Hematopoietic multipotent progenitor cell (in vitro differentiated cells): ENCODE measurements at places on chromosomes 7 and 10.

- DNase-seq, result no peak
These were observed 45.3 kb upstream of the SP8 start for GRCh38 chr7:20831956-20832355.

DNA sequence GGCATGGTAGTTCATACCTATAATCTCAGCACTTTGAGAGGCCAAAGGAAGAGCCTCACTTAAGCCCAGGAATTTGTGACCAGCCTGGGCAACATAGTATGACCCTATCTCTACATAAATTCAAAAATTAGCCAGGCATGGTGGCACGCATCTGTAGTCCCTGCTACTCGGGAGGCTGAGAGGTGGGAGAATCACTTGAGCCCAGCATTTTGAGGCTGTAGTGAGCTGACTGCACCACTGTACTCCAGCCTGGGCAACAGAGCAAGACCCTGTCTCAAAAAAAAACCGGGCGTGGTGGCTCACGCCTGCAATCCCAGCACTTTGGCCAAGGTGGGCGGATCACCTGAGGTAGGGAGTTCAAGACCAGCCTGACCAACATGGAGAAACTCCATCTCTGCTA is 19.8 kb downstream of the PARD3 start:
- no peak for DNase-seq

- DNase-seq, result no peak
These were observed 29.3 kb upstream of the AGBL3 start for GRCh38 chr7:134957005-134957404.

DNA sequence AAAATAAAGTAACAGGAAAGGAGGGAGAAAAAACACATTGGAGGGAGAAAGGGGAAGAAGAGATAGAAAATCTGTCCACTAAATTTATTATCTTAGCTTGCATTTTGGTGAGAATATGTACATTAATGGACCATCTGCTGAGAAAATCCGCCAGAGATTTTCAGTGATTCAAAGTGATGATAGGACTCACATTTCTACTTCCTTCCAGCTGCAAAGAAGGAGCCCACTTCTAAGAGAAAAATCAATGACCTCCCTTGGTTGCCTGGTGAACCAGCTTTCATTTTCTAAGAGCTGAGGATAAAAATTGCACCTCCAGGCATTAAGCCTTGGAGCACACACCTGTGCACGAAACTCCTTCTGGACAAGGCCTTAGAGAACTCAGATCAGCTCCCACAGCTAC is 404.3 kb downstream of the SFMBT2 start:
- no peak for DNase-seq

DNA sequence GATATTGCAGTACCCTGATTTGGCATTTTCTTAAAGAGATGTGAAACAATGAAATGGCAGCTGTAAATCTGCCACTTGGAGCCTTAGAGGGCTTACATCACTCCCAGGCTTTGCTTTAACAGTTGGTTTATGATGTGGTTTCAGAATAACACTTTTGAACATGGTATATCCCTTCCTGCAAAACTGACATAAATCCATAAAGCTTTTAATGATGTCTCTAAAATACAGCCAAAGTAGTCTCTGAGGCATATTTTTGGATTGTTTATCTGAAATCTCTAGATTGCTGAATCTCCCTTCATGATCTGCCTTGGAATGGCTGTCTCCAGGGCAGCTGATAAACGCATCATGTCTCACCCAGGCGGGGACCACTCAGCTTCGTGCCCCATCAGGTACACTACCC is 377.8 kb upstream of the C7orf33 start:
- no peak for DNase-seq

DNA sequence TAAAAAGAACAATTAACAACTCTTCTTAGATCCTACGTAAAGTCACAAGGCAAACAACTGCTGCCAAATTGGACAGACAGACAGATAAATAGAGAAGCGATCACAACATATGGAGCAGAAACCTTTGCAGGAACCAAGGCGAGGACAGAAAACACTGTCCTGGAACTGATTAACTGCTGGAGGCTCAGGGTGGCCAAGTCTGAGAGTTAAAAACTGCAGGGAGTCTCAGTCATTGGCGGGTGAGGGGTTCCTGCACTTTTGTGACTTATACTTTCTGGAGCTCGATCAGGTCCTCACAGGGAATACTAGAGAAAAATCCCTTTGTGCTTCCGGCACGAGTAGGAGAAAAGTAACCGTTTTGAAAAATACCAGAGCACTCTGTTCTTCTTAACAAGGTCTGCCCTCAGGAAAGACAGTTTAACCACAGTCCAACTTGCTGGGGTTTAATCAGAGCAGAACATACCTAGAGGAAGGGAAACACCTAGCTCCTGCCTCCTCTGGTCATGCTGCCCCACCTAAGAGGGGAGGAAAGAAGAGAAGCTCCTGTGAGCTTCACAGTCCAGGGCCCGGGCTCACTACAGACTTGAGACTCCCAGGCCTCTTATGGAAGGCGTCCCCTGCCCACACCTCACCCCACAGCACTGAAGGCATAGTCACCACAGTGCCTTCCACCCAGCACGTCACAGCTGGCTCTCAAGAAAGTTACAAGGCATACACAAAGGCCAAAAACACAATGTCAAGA is 74.9 kb downstream of the LARP4B start:
- DNase-seq, result peak; percentile 11

DNA sequence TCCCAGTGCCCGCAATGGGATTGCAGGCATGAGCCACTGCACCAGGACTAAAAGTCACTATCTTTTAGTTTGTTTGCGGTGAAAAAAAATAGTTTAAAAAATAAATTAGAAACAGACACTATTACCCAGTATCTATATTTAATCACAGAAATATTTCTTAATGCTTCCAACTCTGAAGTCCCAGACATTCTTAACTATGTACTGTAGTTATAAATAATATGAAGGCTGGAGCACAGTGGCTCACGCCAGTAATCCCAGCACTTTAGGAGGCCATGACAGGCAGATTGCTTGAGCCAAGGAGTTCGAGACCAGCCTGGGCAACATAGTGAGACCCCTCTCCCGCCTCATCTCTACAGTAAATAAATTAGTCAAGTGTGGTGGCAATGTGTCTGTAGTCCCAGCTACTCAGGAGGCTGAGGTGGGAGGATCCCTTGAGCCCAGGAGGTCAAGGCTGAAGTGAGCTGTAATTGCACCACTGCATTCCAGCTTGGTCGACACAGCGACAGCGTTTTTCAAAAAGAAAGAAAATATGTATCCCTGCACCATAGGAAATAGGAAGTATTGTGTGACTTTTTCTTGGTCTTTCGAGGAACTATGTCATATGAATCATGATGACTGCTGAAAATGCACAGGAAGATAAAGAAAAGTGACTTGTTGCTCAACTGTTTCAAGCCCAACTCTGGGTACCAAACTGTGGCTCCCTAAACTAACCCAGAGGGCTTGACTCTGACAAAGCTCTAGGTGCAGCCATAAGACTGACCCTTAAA is 74.9 kb upstream of the STEAP1B start:
- DNase-seq, result peak; percentile 33

- no peak for DNase-seq
These were observed 68.7 kb upstream of the PAPSS2 start for GRCh38 chr10:87590705-87591588.

DNA sequence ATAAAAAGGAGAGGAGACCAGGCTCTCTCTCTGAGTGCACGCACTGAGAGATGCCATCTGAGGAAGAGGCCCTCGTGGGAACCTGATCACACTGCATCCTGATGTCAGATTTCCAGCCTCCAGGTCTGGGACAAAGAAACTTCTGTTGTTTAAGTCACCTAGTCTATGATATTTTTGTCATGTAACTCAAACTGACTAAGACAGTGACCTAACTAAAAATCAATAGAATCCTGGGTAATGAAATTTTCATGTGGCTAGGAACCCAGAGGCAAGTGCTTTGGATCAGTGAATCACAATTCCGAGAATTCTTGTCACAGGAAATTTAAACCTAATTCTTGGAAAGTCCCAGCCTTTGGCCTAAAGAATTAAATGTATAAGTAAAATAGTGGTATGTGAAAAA is 107.7 kb downstream of the SLC16A9 start:
- DNase-seq, result no peak

- no peak for DNase-seq
These were observed 2.5 kb downstream of the ADRA2A start for GRCh38 chr10:111079241-111079760.

DNA sequence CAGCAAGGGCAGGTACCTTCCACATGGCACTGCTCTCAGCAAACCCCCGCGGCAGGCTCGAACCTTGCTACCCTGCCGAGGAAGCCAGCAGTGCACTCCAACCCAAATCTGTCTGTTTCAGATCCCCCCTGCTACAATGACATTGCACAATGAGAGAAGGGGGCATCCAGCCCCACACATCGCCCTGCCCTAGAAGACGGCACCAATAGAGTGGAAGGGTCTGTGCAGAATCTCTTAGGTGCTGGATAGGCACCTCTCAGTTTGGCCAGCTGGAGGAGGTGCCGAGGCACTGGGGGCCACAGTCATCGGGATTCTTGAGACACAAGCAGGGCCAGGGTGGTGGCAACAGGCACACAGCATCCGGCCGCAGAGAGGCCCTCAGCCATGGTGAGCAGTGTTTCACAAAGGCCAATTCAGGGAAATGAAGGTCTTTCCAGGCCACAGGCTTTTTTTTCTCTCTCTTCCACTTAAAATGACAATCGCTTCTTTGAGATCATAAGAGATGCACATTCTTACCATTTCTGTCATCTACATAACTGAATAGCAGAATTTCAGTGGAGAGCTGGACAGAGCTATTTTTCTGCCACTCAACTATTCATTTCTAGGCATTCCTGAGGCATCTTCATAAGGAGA is 281.3 kb downstream of the TNS3 start:
- DNase-seq, result no peak

DNA sequence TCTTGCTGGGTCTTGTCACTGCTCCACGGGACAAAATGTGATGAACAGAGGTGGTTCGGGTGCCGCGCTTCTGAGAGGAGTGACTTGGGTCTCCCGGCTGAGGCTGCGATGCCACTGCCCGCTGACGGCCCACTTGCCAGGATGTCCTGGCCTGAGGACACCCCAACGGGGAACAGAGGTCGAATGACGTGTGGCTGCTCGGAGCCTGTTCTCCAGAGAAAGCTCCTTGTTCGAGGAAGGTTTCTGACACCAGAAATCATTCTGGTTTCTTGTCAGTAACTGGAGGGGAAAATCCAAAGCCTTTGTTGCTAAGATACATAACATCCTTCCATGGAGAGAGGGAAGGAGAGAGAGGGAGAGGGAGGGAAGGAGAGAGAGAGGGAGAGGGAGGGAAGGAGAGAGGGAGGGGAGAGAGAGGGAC is 236.4 kb downstream of the WDR37 start:
- DNase-seq, result no peak

- DNase-seq, result no peak
These were observed 517.8 kb downstream of the GRID1 start for GRCh38 chr10:85848756-85849155.

DNA sequence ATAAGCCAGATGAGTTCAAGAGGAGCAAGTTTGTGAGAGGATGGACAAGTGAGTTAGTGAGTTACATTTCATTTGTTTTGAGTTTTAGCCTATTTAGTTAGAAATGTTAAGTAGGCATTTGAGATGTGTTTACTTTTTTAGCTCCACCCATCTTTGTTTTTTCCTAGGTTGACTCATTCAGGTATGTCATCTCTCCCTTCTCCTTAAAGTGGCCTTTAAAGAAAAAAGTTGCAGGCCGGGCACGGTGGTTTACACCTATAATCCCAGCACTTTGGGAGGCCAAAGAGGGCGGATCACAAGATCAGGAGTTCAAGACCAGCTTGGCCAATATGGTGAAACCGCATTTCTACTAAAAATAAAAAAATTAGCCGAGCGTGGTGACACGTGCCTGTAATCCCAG is 71.2 kb downstream of the BMPR1A start:
- DNase-seq, result no peak

DNA sequence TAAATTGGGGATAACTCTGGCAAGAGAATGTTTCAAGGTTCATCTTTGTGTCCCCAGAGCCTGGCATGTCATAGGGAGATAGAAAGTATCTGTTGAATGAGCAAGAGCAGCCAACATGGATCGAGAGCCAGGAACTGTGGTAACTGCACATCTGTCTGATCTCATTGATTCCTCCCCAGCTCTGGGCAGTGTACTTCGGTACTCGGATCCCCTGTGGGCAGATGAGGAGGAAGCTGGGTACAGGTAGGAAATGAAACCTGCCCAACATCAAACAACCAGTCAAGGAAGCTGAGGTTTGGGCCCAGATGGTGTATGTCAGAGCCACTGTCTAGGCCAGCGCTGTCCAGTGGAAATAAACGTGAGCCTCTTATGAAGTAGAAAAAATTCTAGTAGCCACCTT is 76.4 kb downstream of the GRK5 start:
- no peak for DNase-seq

DNA sequence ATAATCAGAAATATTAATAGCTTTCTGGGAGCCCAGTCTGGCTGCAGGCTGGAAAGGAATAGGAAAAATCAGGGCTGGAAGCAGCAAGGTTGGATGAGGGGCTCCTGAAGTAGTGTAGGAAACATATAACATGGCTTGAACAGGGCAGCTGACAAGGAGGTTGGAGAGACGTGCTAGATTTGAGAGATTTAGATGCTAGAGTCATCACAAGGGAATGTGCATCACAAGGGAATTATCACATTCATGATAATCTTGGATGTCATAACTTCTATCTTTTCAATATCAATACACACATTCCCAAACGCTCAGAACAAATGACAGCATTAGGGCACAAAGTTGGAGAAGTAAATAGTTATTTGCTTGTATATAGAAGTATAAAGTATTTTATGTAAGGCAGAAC is 120.9 kb upstream of the EGFR start:
- DNase-seq, result no peak

DNA sequence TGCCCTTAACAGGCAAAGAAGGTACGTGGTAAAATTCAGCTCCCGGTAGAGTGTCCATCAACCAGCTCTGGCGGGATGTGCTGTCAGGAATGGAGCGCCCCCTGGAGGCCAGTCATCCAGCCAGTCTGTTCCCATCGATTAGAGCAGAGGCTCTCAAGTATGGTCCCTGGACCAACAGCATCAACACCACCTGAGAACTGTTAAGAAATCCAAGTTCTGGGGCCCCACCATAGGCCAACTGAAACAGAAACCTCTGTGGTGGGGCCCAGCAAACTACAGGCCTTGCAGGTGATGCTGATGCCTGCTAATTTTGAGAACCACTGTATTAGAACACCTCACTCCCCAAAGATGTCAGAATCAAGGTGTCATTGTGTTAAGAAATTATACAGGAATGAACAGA is 109.2 kb downstream of the DPY19L1 start:
- no peak for DNase-seq

DNA sequence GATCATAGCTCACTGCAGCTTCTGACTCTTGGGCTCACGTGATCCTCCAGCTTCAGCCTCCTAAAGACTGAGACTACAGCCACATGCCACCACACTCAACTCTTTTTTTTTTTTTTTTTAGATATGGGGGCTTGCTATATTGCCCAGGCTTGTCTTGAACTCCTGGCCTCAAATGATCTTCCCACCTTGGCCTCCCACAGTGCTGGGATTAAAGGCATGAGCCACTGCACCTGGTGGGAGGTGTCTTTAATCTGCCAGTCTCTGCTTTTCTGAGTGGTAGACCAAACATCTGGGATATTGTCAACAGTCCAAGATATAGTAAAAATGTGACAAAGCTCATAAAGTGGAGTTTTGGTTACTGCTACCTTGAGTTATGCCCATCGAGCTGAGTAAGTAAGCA is 104.9 kb upstream of the FOXP2 start:
- no peak for DNase-seq

- DNase-seq, result peak; percentile 71
These were observed 17.1 kb upstream of the AMZ1 start for GRCh38 chr7:2670720-2671391.

- DNase-seq, result no peak
These were observed 222.1 kb downstream of the ARHGAP12 start for GRCh38 chr10:31706464-31707092.
